ENCODE measurements at places on chromosomes 4 and X. TPM values are rescaled to one million over a fixed set of nuclear protein-coding genes. Genes with fewer than 3 reads are reported as not detected.

The ZFYVE28 gene
- total RNA-seq, result 5.3 TPM

The IL3RA gene
- total RNA-seq, result 1.2 TPM

The AMBN gene
- not detected for total RNA-seq

The FGF2 gene
- total RNA-seq, result 0.68 TPM

The PDZD11 gene
- 44.7 TPM for total RNA-seq

The RAB41 gene
- not detected for total RNA-seq

The PASD1 gene
- total RNA-seq, result not detected

The FBXO8 gene
- 21.9 TPM for total RNA-seq

The TNMD gene
- total RNA-seq, result not detected

The HPGD gene
- total RNA-seq, result 50.5 TPM

The ERCC6L gene
- 2.9 TPM for total RNA-seq

The NPY1R gene
- total RNA-seq, result 0.16 TPM

The HSFX2 gene
- total RNA-seq, result not detected

The C1QTNF7 gene
- 0.52 TPM for total RNA-seq

The WAS gene
- 1.2 TPM for total RNA-seq

The CLDN22 gene
- total RNA-seq, result 0.16 TPM

The GATB gene
- total RNA-seq, result 22.8 TPM

The SPARCL1 gene
- total RNA-seq, result 31.0 TPM

The ATP1B4 gene
- not detected for total RNA-seq

The PROM1 gene
- 5.2 TPM for total RNA-seq

The MAMLD1 gene
- total RNA-seq, result 0.76 TPM

The RGN gene
- 0.20 TPM for total RNA-seq

The UCP1 gene
- total RNA-seq, result not detected

The JADE3 gene
- 4.9 TPM for total RNA-seq

The MSX1 gene
- total RNA-seq, result 0.36 TPM

The PPEF2 gene
- total RNA-seq, result not detected

The FAM53A gene
- total RNA-seq, result 0.92 TPM

The TEC gene
- 6.3 TPM for total RNA-seq

The TMSB15A gene
- not detected for total RNA-seq

All from esophagus mucosa (tissue), 1 donor.